Fibroblast of gingiva (primary cell): ENCODE measurements at places on chromosomes 7 and 10.

DNA sequence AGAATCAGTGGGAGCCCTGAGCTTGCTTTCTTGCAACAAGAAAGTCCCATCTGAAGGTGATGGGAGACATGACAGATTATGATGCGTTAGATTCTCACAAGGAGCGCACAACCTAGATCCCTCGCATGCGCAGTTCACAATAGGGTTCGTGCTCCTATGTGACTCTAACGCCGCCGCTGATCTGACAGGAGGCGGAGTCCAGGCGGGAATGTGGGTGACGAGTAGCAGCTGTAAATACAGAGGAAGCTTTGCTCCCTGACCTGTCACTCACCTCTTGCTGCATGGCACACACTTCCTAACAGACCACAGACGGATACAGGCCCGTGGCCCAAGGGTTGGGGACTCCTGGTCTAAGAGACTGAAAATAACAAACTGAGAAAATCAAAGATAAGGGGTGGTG lies 1163.4 kb upstream of the AUTS2 start:
- no peak for DNase-seq

- peak; percentile 100 for DNase-seq
Observed at GRCh38 chr7:101882595-101883564, 65.5 kb downstream of the CUX1 start.

GRCh38 chr7:116249969-116250553 lies 39.7 kb downstream of the TES start:
- peak; percentile 42 for DNase-seq

GRCh38 chr7:155733582-155734444 lies 78.5 kb downstream of the SHH start:
- DNase-seq: no peak

DNA sequence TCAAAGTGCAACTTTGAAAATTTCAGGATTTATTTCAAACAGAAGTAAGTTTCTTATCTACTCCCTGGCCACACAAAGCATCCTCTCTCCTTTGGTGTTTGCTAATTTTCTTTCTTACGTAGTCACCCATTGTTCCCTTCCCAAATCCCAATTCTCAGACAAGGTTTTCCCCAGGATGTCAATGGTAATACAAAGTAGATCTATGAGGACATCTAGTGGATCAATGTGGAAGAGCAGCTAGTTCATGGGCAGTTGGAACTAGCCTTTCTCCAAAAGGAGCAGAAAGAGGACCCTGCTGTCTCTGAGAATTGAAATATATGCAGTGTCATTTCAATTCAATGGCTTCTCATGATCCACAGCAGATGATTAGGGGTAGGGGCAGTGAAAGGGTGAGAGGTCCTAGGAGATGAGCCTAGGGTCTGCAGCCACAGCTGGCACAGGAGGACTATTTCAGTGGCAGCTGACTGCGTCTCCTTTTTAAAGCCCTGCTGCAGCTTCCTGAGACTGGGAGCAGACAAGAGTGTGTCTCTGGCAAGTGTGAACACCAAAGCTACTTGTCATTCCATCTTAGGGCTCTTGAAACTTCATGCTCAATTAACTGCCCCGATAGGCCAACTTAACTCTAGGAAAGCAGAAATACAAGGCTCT lies 632.6 kb downstream of the KCNMA1 start:
- peak; percentile 80 for DNase-seq

- peak; percentile 87 for DNase-seq
Observed at GRCh38 chr10:34290412-34291081, 524.5 kb downstream of the PARD3 start.

DNA sequence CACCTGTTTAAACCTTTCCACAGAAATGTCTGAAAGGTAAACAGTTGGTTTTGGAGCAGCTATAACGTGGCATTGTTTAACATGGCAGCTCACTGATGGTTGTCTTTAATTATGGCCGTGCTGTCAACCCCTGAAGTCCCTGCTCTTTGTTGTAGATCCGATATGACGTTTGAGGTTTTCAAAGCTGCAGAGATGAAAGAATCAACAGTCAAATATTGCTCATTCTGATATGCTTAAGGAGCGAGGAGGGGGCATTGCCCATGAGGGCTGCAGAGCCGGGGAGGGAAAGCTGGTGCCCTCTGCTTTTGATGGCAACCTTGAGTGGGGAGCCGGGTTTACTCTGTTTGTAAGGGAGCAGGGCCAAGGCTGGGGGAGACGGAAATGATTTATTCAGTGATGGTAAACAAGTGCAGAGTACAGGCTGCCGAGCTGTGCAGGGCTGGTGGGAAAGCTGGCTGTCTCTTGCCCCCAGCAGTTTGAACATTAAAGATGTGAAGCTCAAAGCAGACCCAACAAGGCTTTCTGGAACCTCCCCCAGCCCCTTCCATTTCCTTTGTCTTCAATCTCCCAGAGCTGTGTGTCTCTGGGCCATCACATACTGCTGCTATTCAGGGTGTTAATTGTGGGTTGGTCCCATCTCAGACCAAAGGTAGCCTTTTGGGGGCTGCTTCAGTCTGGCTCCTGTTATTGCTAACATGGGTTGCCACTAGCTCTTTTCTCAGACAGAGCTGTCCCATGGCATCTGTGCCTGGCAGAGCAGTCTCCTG lies 345.5 kb downstream of the LRMDA start:
- DNase-seq: no peak

GRCh38 chr10:76558586-76558985 lies 1079.0 kb downstream of the KCNMA1 start:
- peak; percentile 95 for DNase-seq

- DNase-seq: no peak
Observed at GRCh38 chr7:84161398-84161797, 33.2 kb downstream of the SEMA3A start.

DNA sequence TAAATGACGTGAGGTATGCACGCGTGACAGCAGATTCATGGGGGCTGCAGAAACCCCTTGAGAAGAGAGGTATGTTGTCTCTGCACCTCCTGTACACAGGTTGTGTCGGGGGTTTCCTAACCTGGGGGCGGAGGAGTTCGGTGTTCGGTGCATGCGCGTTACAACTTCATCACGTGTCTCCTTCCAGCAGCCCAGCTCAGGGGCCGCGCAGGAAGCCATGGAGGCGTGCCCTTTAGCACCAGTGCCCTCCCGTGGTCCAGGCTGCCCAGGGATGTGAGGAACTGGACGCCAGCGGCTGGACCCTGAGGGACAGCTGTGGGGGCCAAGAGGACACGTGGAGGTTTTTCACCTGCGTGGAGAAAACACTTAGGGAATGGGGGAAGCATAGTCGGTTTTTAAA lies 186.4 kb downstream of the EBF3 start:
- DNase-seq: no peak

- DNase-seq: no peak
Observed at GRCh38 chr10:79354615-79355014, 7.3 kb downstream of the PPIF start.

GRCh38 chr10:13376746-13377145 lies 28.7 kb upstream of the SEPHS1 start:
- DNase-seq: no peak

DNA sequence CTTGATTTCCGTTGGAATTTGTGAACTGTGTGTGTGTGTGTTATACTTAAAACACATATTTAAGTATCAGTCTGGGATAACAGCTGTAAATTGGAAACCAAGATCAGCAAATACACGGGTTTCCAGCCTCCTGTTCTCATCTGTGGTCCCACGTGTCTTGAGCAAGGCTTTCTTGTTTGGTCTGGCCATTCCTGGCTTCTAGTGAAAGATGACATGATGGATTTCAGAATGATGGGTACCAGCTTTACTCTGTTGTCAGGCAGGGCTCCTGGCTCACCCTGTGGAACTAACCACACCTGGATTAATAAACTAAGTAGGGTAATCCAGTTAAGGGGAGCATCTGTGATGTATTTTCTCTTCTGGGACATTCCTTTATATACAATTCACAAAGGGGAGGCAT lies 346.2 kb upstream of the AOAH start:
- no peak for DNase-seq

- peak; percentile 94 for DNase-seq
Observed at GRCh38 chr10:43420369-43421200, 11.6 kb upstream of the HNRNPF start.

DNA sequence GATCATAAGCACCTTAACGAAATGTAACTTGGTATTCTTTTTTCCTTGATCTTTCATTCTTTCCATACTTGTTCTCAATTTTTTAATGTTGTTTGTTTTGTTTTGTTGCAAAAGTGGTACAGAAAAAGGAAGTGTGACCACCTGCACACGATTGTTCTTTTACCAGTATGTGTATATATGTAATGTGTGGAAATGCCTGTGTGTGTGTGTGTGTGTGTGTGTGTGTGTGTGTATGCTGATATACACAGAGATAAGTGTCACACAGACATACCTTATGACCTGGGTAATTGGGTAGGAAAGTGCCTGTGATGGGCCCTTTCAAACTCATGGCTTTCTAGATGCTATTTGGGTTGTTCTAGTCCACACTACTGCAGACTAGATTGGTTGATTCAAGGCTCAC lies 14.0 kb downstream of the INHBA start:
- no peak for DNase-seq

DNA sequence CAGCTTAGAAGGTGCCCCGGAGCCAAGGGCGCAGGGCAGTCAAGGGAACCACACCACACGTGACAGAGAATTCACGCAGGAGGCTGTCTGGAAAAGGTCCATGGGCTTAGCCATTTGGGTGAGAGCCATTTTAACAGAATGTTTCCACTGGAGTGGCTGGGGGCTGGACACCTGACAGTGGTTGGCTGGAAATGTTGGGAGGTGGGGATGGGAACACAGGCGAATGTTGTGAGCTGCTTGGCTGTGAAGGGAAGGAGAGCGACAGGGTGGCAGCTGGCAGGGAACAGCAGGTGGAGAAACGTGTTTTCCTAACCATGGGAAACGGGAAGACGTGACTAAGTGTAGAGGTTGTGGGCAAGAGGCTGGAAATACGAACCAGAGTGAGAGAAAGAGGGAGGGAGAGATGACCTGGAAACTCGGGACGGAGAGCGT lies 100.5 kb upstream of the ZNF32 start:
- no peak for DNase-seq

- no peak for DNase-seq
Observed at GRCh38 chr7:22477262-22477661, 22.7 kb downstream of the STEAP1B start.

GRCh38 chr7:151839451-151839921 lies 37.4 kb downstream of the PRKAG2 start:
- DNase-seq: no peak
